KBM-7 (cell line): ENCODE measurements at places on chromosomes 3 and 15.

- no peak for DNase-seq
Measured at GRCh38 chr3:186361246-186361761, 730 bp downstream of the DGKG start.

- no peak for DNase-seq
Measured at GRCh38 chr15:34802371-34802770, 7.0 kb upstream of the ACTC1 start.

DNA sequence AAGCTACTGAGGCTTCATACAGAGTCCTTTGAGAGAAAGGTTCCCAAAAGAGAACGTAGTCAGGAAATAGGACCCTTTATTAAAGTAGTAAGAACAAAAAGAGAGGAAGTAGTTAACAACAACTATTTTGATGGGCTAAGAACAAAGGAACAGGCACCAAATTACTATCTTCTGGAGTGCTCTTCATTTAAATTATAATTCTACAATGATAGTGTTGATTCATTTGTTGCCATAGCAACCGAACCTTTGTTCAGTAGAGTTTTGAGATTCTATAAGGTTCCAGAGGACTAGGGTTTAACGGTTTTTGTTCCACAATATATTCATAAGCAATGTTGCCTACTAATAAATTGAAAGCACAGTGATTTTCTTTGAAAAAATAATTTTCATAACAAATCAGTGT lies 78.8 kb downstream of the CMSS1 start:
- no peak for DNase-seq

DNA sequence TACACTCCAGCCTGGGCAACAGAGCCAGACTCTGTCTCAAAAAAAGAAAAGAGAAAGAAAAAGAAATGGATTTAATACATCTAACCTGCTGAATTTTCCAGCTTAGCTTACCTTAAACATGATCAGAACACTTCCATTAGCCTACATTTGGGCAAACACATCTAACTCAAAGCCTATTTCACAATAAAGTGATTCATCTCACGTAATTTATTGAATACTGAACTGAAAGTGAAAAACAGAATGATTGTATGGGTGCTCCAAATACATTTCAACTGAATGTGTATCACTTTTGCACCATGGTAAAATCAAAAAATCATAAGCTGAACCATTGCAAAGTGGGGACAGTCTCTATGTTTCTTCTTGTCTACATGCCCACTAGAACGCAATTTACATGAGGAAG lies 9.0 kb downstream of the PIK3R4 start:
- DNase-seq = no peak

- peak; percentile 38 for DNase-seq
Measured at GRCh38 chr3:141933421-141934300, 57.2 kb downstream of the ATP1B3 start.

- peak; percentile 53 for DNase-seq
Measured at GRCh38 chr3:193794002-193794881, 201.2 kb downstream of the OPA1 start.

- no peak for DNase-seq
Measured at GRCh38 chr15:63056829-63057228, 14.3 kb downstream of the TPM1 start.

GRCh38 chr3:99934975-99935797 lies 117.5 kb downstream of the CMSS1 start:
- DNase-seq = no peak

GRCh38 chr3:21477541-21478288 lies 273.3 kb downstream of the ZNF385D start:
- no peak for DNase-seq

DNA sequence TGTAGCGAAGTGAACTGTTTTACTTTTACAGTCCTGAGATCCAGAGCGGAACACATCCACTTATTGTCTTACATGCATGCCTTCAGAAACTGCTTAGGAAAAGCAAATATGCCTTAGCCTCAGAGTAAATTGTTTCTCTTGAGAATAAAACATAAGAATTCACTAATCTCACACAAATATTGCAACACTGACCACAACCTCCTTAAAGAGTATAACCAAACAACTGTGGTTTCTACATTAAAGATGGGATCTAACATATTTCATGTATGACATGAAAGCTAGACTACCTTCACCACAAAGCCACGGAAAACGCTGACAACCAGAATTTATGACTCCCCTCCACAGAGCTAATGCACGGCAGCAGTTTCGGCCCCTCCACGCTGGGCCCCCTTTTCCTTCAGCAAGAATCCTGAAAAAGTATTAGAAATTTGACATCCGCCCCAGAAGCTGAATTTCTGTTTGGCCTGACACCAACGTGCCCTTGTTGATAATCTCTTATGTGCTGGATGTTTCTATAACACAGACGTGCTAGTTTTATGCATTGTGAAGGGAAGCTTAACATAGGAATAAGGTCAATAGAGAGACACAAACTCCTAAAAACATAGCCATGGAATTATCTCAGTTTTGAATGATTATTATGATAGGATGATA lies 84.6 kb downstream of the GREM1 start:
- peak; percentile 37 for DNase-seq

DNA sequence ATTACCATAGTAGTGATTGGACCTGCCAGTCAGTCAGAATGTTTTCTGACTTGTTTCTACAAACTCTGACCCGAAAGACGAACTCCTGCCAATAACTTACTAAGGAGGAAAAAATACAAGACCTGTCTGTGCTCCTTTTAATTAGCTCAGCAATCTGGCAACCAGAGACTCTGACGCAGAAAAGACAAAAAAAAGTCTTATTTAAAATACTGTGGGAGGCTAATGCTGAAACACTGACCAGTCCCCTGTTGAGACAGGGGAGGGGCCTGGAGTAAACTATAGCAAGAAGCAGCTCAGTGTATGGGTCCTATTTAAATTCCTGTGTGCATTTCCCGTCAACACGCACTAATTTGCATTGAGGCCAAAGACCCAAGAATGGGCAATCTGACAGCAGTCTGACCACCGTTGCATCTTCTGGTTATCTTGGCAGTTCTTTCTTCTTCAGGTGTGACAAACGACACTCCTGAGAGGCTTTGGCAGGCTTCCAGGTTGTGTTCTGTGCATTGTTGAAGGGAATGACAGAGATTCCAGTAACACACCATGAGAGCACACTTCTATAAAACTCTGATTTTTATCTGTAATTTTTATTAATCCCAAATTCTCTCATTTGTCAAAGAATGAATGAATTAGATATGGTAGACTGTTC lies 1114.3 kb downstream of the IGSF11 start:
- DNase-seq = no peak

- DNase-seq = no peak
Measured at GRCh38 chr15:58440922-58441321, 9.1 kb downstream of the LIPC start.

- DNase-seq = no peak
Measured at GRCh38 chr3:142858043-142858442, 30.8 kb downstream of the PCOLCE2 start.

DNA sequence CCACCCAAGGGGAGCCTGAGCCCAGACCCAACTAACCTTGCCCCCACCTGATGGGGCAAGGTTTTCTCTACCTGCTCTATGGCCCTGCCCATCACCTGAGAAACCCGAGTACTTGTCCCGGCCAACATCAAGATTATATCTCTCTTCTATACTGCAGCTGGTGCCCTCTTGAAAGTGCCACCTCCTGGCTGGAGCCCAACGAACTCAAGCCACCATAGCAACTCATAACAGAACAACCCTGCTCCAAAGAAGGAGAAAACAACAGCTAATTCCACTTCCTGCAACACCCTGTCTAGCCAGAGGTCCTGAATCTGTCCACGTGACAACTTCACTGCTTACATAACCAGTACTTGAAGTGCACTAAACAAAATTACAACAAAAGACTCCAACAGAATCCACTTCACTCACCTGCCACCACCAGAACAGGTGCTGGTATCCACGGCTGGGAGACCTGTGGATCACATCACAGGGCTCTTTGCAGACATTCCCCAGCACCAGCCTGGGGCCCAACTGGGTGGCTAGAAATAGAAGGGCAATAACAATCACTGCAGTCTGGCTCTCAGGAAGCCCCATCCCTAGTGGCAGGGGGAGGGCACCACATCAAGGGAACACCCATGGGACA lies 49.2 kb downstream of the PIERCE2 start:
- no peak for DNase-seq

GRCh38 chr3:64935971-64936370 lies 248.2 kb upstream of the ADAMTS9 start:
- DNase-seq = no peak

- DNase-seq = no peak
Measured at GRCh38 chr3:57061556-57061955, 1.1 kb downstream of the SPATA12 start.

DNA sequence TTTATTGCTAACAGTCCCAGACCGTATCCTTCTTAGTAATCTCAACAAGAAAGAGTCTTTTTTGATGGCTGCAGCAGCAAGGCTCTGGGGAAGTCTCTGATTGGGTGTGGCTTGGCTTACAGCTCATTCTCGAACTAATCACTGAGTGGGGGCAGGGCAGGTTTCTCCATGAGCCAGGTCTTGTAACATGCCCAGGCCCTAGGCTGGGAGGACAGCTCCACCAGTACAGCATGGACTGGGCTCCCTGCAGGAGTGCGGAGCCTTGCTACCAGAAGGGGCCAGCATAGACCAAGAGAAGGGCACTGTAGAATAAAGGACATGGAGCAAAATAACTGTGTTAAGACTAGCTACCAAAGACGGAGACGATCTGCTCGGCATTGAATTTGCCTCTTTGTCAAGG lies 7.2 kb downstream of the CD276 start:
- peak; percentile 19 for DNase-seq

DNA sequence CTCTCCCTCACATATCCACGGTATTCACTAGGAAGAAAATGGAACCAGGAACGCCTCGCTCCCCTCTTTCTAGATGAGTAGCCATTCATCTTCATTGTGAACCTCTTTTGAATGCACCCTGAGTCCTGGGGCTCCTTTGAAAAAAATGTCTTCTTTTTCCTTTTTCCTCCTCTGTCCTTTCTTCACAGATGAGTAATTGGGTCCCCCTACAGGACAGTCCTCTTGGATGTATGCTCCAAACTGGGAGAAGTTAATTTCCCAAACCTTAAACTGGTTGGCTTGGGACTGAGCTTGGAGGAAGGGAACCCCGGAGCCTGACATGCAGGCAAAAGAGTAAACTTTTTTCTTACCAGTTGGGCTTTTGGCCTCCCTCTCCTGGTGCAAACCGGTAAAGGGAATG lies 108.8 kb downstream of the DPH6 start:
- no peak for DNase-seq
